Thoracic aorta (tissue), 2 donors: ENCODE measurements at places on chromosomes 5 and 9. TPM values are rescaled to one million over a fixed set of nuclear protein-coding genes. Genes with fewer than 3 reads are reported as not detected.

GRCh38 chr5:20166456-20166855, 178.5 kb upstream of the CDH18 start:
- DNase-seq = no peak

- no peak for DNase-seq
Measured at GRCh38 chr9:136019041-136019680, 58.0 kb upstream of the UBAC1 start.

GRCh38 chr5:131466171-131466766, 168.8 kb downstream of the RAPGEF6 start:
- DNase-seq = no peak

- no peak for DNase-seq
Measured at GRCh38 chr9:131234799-131235479, 41.4 kb downstream of the FAM78A start.

DNA sequence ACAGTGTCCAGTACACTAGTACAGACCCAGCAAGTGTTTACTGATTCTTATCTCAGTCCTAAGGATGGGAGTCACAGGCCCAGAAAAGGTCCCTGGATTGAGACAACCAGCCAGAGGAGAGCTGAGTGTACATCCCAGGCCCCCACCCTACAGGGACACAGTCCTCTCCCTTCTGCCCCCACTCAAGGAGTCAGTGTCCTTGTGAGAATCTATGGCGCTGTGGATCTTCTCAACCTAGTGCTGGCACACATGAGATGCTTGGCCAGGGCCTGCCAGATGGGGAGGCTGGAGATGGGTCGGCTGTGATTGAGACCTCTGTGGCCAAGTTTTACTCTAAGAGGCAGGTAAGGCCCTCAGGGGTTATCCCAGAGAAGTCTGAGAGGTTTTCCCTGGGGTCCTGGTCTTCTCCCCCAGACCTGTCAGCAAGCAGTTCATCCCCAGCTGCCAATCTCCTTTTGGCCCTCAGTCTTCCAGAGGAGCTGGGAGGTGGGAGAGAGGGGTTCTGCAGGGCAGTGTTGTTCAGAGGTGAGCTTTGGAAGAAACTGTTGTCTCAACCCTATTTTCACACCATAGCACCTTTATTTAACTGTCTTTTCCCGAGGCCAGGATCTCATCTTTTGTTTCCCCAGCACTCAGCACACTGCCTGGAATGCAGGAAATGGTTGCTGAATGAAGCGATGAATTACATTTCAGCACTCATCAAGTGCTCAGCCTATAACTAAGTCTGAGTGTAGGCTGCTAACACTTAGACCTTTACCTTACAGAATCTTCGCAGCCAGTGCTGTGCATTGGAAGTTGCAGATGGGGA, 3.2 kb upstream of the NSD1 start:
- DNase-seq = no peak

GRCh38 chr9:40927260-40927631, 201.2 kb downstream of the FOXD4L6 start:
- no peak for DNase-seq

- no peak for DNase-seq
Measured at GRCh38 chr9:77598524-77598923, 49.6 kb downstream of the GNA14 start.

GRCh38 chr5:40578501-40579451, 100.9 kb upstream of the PTGER4 start:
- no peak for DNase-seq

DNA sequence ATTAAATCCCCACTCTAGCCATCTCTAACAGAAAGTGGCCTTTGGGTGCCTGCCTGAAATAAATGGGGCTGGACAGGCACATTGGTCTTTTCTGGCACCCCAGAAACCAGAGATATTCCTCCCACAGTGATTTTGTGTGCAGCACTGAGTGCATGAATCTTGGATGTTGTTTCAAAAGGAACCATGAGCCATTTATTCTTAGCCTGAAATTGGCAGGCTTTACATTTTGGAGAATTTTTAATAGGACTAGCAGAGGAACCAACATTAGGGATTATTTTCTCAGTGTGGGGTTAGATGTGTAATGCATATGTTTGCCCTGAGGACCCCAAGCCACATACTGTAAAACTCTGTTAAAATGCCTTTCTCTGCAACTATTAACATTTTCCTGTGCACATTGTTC, 451.3 kb downstream of the NFIB start:
- no peak for DNase-seq

GRCh38 chr9:27701587-27701986, 128.3 kb upstream of the C9orf72 start:
- DNase-seq = no peak

GRCh38 chr9:120926397-120926928, at the start of gene TRAF1:
Gene TRAF1, minus strand, starts transcription at chr9:120926796. Its CDS starts 721 bp downstream, at chr9:120926075.
- DNase-seq = no peak

DNA sequence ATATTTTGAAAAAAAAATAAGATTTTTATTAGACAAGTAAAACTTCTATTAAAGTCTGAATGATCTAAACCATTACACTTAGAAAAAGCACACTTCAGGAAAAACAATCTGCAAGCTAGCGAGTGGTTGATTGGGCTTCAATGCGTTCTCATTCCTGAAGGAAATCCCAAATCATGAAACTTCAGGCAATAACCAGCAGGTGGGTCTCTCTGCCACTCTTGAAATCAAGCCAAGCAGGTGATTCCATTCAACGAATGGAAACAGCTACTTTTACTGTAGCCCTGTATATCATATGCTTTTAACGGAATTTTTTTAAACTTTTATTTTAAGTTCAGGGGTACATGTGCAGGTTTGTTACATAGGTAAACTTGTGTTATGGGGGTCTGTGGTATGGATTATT, 234.5 kb upstream of the TRPM3 start:
- no peak for DNase-seq

GRCh38 chr9:14616188-14616982, 76.8 kb downstream of the ZDHHC21 start:
- no peak for DNase-seq

DNA sequence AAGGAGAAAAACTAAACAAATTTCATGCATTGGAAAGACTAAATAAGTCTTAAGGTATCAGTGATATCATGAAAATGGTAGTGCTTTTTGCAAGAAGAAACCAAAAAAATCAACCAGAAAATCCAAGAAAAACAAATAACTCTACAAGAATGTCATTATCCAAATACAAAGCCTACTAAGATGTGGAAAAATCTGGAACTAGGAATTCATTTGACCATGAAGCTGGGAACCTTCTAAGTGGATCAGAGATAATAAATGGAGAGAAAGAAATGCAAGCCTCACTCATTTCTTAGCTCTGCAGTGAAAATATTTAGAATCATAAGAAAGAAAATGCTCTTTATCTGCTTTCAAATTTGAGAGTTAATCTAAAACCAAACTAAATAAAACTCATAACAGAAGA, 51.3 kb downstream of the RASEF start:
- no peak for DNase-seq

GRCh38 chr9:100852088-100852487, 176.4 kb upstream of the PLPPR1 start:
- DNase-seq = no peak

GRCh38 chr5:134026521-134027287, 21.9 kb upstream of the VDAC1 start:
- DNase-seq = no peak

- no peak for DNase-seq
Measured at GRCh38 chr5:175889910-175890684, 18.7 kb downstream of the CPLX2 start.

GRCh38 chr5:172872997-172873491, 39.0 kb downstream of the ERGIC1 start:
- no peak for DNase-seq

Gene GPRIN1
- 0.27 TPM for total RNA-seq

Gene SHISAL2B
- not detected for total RNA-seq

Gene OBP2A
- total RNA-seq = not detected

Gene TTC23L
- 3.7 TPM for total RNA-seq

Gene ANKRD31
- not detected for total RNA-seq

Gene CLK4
- 22.1 TPM for total RNA-seq
